ENCODE measurements at places on chromosomes 12 and 14. TPM values are rescaled to one million over a fixed set of nuclear protein-coding genes. Genes with fewer than 3 reads are reported as not detected.

CLBA1 gene
- total RNA-seq = 5.1 TPM

TSHR gene
- not detected for total RNA-seq

MSI1 gene
- not detected for total RNA-seq

SALL2 gene
- 1.9 TPM for total RNA-seq

HCFC2 gene
- 22.5 TPM for total RNA-seq

MYO1H gene
- total RNA-seq = not detected

CCDC184 gene
- 0.36 TPM for total RNA-seq

NR1H4 gene
- not detected for total RNA-seq

YEATS4 gene
- total RNA-seq = 31.8 TPM
